ENCODE measurements at places on chromosomes 2 and 18.

DNA sequence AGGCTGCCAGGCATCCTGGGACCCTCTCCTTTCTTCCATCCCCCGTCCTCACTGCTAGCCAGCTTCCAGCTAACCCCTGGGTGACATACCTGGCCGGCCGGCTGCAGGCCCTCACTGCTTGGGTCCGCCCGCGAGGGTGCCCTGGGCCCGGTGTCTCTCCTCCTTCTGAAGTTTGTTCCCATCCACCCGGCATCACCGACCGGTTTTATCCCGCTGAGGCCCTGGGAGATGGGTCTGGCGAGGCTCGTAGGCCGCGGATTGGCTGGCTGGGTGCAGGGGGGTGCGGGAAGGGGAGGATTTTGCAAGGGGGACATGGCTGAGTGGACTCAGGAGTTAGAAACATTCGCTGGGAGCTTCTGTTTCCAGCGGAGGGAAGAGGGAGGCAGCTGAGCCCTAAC is at the start of gene PAX8:
Gene PAX8, minus strand, starts transcription at position 180 of the 398 bp plus-strand sequence. CDS start 527 bp downstream, outside the sequence.
- DNase-seq: peak; percentile 81

GRCh38 chr18:13337369-13337768 is 118.8 kb downstream of the LDLRAD4 start:
- DNase-seq: no peak

- no peak for DNase-seq
Measured at GRCh38 chr2:7943446-7943845, 738.4 kb upstream of the ID2 start.

DNA sequence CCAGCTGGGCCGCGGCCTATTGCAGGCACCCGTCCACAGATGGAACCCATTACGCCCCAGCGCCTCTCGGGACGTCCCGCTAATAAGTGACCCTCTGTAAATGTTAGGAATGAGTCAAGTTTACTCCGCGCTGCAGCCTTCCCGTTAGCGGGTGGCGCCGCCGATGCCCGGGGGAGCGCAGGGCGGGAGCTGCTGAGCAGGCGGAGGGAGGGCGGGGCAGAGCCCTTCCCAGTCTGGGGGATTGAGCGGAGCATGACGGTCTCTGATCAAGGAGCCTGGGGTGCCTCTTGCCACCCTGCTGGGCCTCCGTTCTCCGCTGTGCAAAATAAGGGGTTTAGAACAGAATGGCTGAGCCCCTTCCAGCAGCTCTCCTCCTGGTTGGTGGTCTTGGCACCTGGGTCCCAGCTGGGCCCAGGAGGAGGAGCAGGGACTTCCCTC is 10.5 kb downstream of the CROCC2 start:
- peak; percentile 64 for DNase-seq

DNA sequence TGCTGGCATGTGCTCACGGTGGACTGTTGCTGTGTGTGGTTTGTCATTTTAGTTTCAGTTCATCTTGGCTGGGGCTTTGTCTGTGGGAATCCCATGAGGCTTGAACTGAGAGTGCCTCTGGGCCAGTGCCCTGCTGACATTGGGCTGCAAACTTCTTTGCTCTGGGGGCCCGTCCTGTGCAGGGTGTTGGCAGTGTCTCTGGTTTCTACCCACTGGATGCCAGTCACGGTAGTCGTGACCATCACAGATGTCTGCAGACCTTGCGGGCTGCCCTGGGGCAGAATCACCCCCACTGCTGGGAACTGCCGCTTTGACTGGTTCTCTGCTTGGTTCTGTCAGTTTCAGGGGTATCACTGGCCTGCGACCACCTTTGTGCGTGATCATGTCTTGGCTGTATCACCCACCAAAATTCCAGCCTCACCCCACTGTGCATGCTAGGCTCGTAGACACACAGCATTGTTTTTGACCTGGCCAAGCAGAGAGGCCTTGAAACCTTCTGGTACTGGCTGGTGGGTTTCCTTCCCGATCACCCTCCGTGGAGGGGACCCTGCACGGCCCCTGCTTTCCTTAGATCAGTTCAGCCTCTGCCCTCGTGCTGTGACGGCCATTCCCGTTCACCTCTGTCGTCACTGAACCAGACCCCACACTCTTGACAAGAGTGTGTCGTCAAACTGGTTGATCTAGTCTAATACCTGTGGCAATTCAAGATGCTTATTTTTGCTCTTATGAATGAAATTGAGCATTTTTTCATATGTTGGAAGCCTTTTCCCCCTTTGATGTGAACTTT is 57.6 kb downstream of the KCNG2 start:
- no peak for DNase-seq

DNA sequence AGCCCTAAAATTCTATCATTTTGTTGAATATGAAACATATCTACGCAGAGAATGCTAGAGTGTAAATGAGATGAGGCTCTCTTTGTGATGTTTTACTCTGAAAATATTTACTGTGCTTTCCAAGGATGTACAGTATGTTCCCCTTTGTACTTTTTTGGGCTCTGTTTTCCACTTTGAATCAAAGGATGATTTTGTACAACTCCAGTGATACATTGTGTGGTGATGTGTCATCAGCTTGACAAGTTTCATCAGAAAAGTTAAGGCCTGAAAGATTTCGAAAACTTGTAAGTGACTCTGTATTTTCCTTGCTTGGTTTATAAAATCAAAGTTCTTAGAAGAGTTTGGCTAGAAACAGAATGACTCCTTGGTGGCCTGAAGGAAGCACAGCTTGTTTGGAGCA is 206.3 kb downstream of the LTBP1 start:
- DNase-seq: no peak

GRCh38 chr2:215528555-215528954 is 92.7 kb upstream of the FN1 start:
- no peak for DNase-seq

All from right kidney (tissue), 9 donors.